Stimulated activated CD4-positive, alpha-beta T cell treated with anti-CD3 and anti-CD28 coated beads, TNF-alpha, amount 100 ng/mL, for 48 hours (primary cell): ENCODE measurements at places on chromosomes 5 and 9.

DNA sequence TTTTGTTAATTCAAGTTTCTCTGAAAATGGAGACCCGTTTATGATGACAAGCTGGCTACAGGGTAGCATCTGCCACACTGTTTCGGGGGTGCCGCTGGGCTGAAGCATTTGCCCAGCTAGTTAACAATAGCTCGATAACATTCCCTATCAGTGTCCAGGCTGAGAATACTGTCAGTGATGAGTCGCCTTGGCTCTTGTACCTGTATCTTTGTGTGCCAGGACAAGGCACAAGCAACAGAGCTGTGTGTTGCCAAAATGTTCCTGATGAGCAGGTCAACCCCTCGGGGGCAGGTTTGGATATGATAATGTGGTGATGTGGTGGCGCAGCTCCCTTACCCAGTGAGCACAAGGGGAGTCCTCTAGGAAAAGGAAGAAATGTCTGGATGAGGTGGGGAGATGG, 7.0 kb downstream of the TGFBI start:
- DNase-seq = no peak

DNA sequence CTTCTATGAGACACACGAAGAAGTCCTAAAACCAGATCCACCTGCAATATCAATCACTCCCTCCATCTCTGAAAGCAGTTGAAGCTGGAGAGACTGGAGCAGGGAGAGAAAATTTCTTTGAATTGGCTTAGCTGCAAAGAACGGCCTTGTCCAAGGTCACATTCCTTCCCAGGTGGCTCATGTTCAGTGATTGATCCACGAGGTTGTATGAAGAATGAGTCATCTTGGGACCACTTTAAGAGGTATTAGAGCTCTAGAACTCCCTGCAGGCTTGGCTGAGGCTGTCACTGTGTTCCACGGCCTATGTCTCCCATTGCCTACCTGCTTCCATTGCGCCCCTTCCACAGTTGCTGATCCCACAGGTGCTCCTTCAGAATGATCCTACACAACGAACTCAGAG, 68.2 kb downstream of the HMHB1 start:
- no peak for DNase-seq

DNA sequence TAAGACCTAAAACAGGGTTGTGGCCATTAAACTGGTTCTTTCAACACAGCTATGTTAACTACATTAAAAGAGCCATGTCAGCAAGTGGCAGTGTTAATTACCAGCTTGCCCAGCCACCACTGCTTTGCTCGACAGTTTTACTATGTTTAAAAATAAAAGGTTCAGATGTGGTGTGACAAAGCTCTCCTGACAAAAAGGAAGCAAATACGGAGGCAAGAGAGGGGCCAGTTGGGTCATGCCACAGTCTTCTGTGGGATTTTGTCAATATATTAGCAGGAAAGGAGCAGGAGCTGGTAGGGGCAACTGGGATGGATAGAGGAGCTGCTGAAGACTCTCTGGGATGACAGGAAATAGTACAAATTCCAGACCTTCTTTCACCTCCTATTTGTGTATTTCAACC, 113.5 kb upstream of the PCA3 start:
- no peak for DNase-seq

DNA sequence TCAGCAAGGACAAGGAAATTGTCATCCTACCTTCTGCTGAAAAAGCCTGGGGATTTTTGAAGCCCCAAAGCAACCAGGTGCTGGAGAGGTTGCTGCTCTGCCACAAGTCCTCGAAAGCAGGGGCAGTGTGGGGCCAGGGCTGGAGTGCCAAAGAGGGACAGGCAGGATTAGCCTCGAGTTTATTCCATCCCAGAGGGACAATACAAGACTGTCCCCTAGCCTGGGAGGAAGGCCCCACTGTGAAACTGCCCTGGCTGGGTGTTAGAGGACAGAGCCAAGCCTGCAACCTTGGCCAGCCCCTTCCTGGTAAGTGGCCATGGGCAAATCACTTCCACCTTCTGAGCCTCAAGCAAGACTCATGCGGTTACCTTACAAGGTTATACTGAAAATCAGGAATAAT, 55.1 kb downstream of the WHRN start:
- no peak for DNase-seq

DNA sequence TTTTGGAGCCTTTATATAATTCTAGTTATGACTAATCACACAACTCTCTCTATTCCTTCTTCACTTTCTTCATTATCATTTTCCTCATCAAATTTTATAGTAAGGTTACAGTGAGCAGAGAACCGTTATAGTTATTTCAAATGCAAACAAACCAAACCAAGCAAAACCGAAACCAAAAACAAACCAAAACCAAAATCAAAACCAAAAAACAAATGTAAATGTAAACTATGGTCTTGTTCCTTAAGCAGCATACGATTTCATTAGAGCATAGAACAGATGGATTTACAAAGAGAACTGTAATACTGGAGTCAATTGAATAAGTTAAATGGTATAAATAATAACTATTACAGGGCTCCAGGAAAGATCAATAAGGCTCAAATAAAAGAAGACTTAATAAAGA, 447.1 kb downstream of the LRRC70 start:
- DNase-seq = no peak

GRCh38 chr5:856531-857425, 6.0 kb upstream of the ZDHHC11 start:
- no peak for DNase-seq

DNA sequence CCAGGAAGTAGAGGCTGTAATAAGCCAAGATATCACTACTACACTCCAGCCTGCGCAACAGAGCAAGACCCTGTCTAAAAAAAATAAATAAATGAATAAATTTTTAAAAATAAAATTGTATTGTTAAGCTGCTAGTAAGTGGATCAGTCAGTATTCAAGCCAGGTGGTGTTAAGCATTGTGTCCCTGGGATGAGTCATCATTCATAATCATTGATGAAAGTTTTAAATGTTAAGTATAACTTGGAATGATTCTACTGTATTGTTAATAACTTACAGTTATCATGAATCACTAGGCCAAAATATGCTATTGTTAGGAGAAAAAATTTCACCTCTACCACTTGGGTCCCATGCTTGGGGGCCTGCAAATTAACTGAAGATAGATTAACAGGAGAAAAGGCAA, 38.2 kb downstream of the MED10 start:
- DNase-seq = no peak

GRCh38 chr5:141388661-141389060, 1.2 kb downstream of the PCDHGB4 start:
- no peak for DNase-seq

- DNase-seq = no peak
These were observed 300.1 kb downstream of the ASTN2 start for GRCh38 chr9:117114768-117115167.

- DNase-seq = no peak
These were observed 59.2 kb downstream of the HSD17B3 start for GRCh38 chr9:96242811-96243210.

DNA sequence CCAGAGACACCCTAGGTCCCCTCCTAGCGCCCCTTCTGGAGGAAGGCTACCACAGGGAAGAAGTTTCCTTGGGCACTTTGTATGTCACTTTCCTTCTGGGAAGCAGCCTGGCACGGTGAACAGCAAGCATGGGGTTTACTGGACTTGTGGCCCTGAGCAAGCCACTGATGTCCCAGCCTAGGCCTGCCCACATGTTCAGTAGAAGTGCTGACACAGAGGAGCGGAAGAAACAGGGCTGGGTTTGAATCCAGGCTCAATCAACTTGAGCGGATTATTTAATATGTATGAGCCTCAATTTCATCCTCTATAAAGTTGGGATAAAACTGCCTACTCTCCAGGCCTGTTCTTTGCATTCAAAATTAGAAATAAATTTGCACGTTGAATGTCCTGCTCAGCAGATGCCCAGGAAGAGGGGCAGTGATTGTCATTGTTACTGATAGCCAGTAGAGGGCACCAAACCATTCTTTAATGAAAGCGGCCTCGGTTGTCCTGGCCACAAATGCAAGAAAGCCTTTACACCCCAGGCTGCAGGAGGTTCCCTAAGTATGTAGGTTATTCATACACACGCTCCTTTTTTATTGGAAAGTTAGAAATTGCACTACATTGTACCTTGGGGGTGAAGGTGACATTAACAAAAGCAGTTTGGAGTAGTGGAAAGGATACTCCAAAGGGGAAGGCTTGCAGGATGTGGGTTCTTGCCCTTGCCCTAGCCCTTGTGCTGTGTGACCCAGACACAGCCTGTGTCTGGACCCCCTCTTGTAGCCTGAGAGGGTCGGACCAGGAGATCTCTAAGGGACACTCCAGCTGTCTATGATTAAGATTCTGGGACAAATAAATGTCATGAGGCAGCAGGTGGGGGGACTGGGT, 13.4 kb upstream of the XPA start:
- DNase-seq = no peak

GRCh38 chr5:111200828-111201227, 23.4 kb upstream of the CAMK4 start:
- no peak for DNase-seq

DNA sequence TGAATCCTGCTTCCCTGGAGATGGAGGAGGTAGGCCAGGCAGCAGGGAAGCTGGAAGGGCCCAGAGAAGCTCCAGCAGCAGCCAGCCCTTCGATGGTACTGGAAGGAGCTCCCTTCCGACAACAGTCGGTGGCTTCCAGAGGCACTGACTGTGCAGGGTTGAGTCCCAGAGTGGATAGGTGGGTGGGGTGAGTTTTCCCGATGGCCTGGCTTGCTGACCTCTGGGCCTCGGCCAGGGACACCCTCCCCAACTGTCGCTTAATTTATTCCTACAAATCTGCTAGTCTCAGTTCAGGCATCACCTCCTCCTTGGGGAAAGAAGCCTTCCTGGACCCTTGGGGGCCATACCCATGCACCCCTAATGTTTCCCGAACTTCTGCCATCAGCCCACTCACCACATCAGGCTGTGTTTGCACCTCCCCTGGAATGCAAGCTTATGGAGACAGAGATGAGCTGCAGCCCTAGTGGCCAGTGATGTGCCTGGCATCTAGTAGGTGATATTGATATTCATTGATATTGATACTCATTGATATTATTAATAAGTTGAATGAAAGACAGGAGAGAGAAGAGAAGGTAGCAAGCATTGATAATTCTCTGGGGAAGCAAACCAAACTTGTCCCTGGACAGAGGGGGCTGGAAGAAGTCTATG, 104.6 kb upstream of the BOD1 start:
- DNase-seq = no peak

GRCh38 chr9:105708405-105708804, 14.1 kb downstream of the TMEM38B start:
- no peak for DNase-seq

DNA sequence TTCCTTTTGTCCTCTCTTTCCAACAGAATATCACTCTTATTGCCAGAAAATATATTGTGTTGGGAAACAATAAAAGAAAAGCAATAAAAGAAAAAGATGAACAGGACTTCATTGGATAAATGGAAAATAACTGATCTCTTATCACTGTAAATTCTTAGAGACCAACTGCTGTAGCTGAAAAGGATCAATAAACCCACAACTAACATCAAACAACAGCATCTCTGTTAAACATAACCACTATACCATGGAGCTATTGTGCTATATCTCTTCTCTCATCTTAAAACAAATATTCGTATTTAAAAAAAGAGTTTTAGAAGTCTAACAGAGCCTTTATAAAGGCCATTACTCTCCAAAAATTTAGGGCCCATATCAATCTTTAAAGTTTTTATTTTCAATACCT, 502.4 kb downstream of the TMEM232 start:
- no peak for DNase-seq

DNA sequence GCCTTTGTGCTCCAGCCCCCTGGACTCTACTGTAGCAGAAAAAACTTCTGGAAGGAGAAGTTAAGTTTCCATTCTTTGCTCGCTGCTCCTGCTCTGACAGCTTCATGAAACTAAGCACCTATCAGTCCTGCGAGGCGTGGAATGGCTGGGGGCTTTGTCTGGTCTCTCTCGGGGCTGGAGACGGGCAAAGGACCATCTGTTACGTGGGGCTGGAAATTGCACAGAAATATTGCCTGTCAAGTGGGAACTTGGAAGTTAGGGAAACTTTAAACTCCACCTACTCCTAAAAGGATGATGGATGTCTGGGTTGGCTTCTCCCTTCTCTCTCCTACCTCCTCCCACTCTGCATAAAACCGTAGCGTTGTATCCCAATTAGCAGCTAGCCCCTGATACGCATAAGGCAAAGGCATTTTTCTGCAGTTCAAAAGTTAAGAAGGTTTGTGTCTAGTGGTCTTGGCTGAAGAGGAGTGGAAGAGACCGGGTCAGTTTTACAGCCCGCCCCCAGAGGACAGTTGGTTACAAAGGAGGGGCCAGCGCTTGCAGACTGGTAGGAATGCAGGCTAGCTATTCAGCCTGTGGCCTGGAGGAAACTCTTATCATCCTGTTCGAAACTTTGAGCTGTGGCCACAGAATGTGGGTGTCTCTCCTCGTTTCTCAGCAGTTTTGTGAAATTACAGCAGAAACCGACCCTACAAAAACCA, 1.3 kb downstream of the FBXL7 start:
- no peak for DNase-seq

- no peak for DNase-seq
These were observed 119.7 kb downstream of the INSYN2B start for GRCh38 chr5:169860585-169860984.

DNA sequence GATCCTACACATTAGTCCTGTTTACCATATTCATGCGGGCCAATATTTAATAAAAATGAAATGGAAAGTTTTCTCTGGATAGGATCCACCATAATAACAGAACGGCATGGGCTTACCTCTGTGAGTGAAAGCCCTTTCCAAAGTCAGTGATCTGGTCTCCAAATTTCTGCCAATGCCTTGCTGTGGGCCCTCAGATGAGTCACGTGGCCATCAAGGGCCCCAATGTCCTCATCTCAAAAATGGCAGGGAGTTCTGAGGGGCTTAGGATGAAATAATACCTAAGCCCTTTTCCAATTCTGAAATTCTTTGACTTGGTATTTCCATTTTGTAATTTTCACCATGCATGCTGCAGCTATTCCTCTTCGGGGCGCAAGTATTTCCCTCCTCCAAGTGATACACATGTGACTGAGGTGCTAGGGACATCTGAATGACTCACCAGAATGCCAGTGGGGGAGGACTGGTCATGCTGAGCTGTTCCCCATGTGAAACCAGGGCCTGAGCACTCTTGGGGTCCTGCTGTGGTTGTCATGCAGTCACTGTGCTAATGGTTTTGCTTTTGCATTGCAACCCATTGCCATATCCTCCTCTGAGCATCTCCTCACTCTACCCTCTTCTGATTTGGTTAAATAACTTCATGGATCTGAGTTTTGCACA, 35.0 kb downstream of the ITK start:
- no peak for DNase-seq

DNA sequence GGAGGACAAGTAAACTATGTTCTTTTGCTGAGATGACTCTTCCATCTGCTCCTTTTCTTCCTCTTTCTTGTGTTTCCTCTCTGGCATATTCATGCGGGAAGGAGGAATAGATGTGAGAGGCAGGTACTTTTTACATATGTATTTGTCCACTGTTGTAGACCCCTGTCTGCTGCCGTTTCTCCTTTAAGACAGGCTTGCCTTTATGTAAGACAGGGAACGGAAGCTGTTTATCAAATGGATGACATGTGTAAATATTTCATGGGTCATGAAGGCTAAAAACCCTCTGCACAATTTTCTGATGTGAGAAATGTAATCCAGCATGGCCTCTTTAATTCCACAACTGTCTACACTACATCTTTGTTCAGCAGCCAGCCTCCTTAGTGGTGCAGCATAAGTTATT, 1525.5 kb upstream of the NUDT12 start:
- DNase-seq = no peak

GRCh38 chr5:55850839-55851674, at the start of gene IL31RA:
IL31RA (plus strand) TSS chr5:55851357; CDS start chr5:55851571, 214 bp downstream.
- DNase-seq = no peak
